NCI-H2227 treated with DMSO at 0.1 percent for 48 hours (cell line): ENCODE measurements at places on chromosomes 7 and 10.

DNA sequence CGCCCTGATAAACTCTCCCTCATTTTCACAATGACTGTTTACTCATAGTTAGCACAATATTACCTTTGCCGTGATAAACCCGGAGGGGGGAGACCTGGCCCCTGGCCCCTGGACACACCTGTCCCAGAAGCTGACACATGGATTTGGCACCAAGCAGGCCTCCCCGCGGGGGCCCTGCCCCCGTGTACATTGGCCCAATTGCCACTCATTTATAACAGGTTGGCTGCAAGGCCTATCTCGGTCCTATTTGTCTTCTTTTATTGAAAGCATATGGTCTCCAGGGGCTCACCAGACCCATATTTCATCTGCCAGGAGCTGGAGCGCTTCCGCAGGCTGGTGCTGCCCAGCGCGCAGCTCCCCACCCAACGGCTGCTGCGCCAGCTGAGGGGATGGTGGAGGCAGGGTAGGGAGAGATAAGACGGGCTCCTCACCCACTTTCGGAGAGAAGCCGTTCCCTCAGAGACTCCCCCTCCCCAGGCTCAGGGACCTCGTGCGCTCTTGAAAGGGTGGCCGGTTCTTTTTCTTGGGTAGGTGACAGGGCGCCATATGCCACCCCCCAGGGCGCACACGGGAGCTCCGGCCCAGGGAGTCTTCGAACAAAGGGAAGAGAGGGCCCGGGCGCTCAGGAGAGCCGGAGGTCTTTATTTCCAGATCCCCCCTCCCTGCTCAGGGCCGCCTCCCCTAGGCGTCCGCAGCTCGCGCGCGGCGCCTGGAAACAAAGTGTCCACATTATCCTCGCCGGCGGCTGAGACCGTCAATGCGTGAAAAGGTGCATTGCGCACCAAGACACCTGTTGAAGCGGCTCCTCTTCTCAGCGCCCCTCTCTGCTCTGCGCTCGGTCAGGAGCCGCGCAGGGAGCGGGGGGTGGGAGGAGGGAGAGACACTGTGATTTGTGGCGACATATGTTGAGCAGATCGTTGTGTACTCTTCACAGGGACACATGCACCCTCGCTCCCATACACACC is 4.3 kb upstream of the NEUROG3 start:
- no peak for DNase-seq

DNA sequence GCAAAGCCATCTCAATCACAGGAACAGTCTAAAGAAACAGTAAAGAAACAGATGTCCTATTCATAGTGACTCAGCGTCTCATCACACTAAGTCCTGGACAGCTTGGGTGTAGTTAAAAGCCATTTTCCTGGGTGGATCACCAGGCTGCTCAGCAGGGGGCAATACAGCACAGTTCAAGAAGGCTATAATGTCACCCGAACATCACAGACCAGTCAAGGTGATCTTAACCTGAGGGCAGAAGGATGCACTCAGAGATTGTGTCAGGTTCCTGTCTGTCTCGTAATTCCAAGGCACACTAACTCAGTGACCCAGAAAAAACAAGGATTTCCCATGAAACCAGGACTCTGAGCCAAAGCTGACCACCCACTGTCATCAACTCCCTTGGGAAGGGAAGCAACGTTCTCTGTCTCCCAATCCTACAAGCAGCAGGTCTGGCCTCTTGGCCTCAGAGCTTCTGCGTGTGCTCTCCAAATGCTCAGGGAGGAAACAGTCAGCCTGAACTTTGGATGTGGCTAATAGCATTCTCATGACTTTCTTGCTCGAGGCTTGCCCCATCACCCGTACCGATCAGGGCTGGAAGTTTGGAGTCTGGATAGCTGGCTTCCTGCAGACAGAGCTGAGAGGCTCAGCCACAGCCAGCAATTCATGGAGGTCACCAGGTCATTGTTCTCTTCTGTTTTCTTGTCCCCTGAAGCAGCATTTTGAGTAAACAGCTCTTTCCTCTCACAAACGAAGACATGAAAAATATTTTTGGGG is 90.4 kb upstream of the FAM171A1 start:
- DNase-seq = no peak

GRCh38 chr7:37445064-37445723 is 3.5 kb downstream of the ELMO1 start:
- DNase-seq = no peak

DNA sequence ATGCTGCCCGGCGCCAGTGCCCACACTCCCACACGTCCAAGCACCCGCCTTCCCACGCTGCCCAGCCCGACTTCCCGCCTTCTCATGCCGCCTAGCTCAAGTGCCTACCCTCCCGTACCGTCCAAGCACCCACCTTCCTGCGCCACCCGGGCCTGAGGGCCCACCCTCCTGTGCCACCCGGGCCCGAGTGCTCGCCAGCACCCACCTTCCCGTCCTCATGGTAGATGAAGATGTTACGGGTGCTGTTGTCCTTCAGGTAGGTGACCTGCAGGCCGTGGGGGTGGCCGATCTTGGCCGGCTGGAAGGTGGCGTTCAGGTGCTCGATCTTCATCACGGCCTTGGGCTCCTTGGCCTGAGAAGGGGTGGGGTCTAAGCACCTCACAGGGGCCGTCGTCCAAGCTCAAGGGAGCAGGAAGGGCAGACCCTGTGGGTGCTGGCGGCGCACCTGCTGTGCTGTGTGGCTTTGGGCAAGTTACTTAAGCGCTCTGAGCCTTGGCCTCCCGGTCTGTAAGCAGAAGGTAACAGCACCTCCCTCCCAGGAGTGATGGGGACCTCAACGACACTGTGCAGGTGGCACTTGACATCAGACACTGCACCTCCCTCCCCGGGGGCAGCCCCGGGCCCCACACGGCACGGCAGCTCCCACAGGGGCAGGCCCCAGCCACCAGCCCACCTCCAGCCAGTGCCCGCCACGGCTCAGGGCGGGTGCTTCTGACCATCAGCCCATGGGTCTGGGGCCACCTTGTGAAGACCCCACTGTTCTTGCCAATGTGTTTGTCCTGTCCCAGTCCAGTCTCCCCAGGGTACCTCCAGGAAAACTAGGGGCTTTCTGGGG is 27.8 kb downstream of the GET4 start:
- DNase-seq = no peak

- DNase-seq = no peak
These were observed 72.2 kb downstream of the MCU start for GRCh38 chr10:72764151-72764550.

DNA sequence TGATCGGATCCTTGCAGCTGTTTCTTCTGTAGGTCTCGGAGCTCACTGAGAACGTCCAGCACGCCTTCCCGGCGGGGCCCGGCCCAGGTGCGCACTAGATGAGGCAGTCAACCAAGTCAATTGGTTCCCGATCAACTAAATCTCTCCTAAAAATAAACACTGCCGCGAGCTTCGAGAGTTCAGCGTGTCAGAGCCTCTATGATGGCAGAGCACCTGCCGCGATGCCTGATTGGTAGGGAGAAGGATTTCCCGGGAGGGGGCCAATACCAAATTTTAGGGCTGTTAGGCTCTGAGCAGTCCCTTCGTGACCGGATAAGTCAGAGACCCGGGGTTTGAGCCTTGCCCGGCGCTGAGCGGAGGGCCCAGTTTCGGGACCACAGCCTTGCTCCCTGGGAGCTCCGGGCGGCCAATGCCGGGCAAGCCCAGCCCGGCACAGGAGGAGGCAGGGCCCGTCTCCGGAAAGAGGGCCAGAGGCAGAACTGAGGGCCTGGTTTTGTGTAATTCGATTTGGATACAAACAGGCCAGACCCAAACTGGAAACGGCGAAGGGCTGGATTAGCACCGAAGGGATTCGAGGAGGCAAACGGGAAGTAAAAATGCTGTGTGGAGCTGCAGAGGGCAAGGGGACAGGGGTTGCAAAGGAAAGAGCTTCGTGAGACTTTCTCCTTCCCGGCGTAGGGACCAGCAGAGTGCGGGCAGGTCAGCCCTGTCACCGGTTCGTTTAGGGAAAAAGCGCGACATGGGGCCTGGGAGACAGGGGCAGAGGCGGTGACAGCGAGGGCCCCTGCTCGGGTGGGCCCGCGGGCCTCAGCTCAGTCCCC is 569 bp downstream of the SLC26A5 start:
- DNase-seq = no peak

DNA sequence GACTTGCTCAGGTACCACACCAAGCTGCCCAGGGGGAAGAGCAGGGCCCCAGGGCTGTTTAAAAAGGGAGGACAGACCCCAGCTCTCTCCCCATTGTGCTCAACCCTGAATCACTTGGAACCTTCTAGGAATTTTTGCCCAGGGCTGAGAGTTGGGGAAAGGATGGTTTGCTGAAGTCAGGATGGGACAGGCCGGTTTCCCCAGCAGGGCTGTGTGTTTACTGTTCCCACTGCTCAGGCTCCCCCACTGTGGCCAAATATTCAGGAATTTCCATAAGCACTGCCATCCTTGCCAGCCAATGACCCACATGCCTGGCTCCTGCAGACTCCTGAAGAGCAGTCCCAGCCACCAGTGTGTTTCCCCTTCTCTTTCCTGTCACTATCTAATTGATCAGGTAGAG is 120.7 kb downstream of the WDFY4 start:
- no peak for DNase-seq

DNA sequence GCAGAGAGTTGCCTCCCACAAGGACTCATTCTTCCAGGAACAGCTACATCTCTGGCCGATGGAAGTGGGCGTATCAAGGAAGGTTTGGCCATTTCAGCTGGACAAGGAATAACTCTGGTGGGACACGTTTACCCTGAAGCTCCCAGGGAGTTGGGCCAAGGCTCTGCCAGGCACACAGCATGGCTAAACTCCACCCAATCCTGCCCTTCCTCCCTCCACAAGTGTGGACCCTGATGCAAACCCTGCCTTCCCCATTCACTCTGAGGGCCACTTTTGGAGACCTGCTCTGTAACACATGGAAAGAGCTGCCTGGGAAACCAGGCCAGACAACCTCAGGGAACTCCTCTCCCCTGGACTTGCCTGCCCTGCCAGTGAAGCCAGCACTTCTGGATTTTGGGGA is 407.8 kb upstream of the FOXK1 start:
- DNase-seq = no peak

DNA sequence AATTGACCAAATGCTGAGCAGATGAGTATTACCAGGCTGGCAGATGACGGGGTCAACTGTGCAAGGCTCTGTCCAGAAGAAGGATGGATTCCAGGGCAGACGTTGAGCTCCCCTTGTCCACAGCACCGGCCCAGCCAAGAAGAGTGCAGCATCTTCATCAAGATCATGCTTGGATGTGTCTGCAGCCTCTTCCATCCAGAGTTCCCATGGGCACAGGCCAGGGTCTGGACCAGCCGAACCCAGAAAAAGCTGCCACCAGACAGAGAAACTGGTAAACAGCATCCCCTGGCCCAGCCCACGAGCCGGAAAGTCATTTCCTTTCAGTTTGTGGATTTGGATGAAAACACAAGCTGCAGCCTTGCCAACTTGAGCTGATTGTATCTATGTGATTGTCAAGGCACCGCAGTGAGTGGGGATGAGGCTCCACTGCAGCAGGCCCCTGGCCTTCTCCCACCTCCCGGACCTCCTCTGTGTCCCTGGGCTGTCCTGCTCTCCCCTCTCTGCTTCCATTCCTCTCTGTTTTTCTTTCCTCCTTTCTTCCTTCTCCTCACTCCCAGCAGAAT is 321.8 kb downstream of the TCERG1L start:
- no peak for DNase-seq

- no peak for DNase-seq
These were observed 18.2 kb downstream of the CALML5 start for GRCh38 chr10:5481121-5481520.

DNA sequence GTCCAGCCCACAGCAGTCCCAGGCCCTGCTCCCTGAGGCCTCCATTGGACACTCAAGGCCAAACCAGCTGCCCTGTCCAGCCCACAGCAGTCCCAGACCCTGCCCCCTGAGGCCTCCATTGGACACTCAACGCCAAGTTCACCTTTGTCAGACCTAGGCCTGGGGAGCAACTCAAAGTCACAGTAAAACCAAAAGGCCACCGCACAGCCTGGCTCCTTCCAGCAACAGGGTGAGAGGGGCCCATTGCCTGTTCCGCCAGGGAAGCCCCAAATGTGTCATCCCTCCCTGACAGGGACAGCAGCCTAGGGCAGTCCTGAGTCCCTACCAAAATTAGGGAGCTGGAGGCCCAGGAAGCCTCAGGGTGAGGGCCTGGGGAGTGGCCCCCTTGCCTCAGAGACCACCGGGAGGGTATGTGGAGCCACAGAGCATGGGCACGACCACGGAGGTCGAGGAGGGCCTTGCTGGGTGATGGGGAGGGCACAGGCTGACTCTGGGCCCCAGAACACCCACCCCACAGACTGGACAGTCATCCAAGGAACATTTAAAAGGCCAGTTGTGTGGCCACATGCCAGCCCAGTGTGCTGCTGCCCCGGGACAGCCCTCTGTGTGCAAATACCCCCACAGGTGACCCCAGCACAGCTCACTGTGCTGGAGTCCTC is 66.5 kb upstream of the PPP2R2D start:
- no peak for DNase-seq

DNA sequence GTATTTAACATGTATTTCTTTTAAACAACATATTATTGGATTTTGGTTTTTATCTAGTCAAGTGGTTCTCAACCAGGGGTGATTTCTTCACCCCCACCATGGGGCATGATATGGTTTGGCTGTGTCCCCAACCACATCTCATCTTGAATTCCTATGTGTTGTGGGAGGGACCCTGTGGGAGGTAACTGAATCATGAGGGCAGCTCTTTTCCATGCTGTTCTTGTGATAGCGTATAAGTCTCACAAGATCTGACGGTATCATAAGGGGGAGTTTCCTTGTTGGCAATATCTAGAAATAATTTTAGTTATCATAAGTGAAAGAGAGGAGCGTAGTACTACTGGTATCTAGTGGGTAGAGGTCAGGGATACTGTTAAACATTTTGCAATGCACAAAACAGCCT is 37.6 kb downstream of the TMEM168 start:
- DNase-seq = no peak

DNA sequence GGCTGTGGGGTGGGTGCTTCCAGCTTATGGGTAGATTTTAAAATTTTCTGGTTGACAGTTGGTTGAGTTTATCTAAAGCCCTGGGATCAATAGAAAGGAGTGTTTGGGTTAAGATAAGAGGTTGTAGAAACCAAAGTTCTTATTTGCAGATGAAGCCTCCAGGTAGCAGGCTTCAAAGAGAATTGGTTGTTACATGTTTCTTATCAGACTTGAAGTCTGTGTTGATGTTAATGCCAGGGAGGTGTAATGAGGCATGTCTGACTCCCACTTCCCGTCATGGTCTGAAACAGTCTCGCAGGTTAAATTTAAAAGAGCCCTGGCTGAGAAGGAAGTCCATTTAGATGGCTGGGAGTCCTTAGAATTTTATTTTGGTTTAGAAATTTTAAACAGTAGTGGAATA is 165.2 kb upstream of the TMEM72 start:
- no peak for DNase-seq

GRCh38 chr7:77765906-77766800 is 32.1 kb downstream of the TMEM60 start:
- no peak for DNase-seq

DNA sequence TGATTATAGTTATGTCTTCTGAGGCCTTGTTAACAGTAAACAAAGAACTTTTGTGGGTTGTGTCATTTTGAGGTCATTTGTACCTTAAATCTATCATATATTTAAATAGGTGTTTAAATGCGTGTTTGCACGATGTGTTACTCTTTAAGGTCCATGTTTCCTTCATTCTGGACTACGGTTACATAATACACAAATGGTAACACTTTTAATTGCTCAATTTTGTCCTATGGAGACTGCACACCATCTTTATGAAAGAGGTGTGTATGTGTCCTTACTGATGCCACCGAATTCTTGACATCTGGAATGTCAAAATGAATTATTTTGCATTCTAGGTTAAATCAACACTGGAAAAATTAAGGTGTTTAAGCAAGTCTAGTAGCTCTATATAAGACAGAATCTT is 1.7 kb downstream of the PALS2 start:
- DNase-seq = no peak

- DNase-seq = no peak
These were observed 21.1 kb downstream of the FAM53B start for GRCh38 chr10:124722798-124723783.
